ENCODE measurements at places on chromosomes 1 and 21.

DNA sequence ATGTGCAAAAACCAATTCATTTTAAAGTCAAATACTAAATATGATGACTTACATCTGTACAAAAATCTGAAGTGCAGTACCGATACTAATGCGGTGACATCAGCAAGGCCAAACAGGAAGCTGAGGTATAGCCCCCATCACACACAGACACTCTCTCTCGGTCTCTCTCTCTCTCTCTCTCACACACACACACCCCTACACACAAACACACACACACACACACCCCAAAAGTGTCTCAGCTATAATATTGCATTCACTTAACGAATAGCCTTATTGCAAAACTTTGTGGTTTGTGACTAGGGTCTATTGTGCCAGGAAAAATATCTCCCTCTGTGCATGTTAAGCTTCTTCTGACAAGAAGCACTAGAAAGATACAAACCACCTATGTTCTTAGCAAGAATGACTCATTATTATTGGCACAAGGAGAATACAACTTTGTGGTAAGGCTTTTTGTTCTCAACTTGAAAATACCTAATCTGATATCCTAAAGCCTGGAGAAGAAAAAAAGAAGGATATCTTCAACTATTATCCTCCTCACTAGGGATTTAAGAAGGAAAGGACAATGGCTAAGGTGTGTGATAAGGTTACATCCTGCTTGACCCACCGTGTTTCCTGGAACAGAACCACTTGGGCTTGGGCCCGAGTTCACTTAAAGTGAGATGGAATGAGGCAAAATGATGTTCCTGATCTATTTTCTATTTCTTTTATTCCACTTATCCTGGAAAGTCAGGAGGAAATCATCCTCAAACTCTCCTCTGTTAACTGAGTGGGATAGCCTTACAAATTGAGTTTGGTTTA lies 107.1 kb downstream of the NIBAN1 start:
- DNase-seq: no peak

GRCh38 chr1:237556911-237557310 lies 333.8 kb downstream of the ZP4 start:
- DNase-seq: no peak

GRCh38 chr1:24022581-24023361 lies 42.6 kb upstream of the SRSF10 start:
- no peak for DNase-seq

GRCh38 chr1:193322211-193322610 lies 135.8 kb upstream of the B3GALT2 start:
- DNase-seq: no peak

DNA sequence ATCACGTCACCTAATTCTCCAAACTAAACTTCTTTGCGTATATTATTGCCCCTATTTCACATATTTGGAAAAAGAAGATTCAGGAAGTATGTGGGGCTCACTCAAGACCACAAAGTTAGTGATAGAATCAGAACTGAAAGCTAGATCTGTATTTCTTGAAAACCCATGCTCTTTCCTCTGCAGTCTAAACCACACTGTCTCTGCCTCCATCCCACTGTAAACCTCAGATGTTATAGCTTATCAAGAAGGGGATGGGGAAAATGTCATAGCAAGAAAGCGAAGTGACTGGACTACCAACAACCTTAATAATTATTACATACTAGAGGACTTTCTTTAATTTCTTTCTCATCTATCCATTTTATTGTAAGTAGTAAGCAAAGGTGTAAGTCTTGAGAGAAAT lies 257.7 kb upstream of the SGIP1 start:
- no peak for DNase-seq

- no peak for DNase-seq
Observed at GRCh38 chr21:29751473-29752185, 188.2 kb downstream of the GRIK1 start.

- no peak for DNase-seq
Observed at GRCh38 chr1:11514366-11514765, 35.4 kb downstream of the DISP3 start.

DNA sequence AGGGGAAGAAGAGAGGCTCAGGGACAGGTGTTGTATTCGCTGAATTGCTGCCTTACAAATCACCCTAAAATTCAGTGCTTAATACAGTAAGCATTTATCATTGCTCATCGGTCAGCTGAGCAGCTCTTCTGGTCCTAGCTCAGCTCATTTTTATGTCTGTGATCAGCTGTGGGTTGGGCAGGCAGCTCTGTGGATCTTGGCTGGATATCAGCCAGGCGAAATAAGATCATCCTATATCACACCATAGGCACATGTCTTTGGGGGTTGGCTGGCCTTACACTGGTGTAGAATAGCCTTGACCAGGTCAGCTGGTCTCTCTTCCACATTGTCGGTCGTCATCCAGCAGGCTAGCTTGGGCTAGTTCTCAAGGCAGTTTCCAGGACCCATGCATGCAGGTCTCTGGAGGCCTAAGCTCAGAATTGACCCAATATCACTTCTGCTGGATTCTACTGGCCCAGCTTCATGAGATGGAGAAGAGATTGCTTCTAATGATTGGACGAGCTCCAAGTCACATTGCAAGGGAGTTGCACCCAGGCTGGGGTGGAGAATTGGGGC lies 448.6 kb downstream of the KIF26B start:
- DNase-seq: no peak

DNA sequence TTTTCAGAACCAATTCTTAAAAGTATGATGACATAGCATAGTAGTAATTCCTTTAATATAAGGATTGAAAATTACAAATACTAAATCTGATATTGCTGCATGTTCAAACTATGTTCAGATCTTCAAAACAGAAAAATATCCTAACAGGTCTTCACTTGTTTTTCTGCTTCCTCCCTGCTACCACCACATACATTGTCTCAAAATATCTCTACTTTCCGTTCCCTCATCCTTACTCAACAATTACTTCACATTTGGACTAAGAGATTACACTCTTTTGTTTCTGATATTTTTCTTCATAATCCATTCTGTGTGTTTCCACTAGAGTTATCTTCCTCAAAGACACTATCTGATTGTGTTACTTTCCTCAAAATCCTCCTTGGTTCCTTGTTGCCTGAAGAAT lies 125.1 kb downstream of the NEK7 start:
- DNase-seq: no peak

DNA sequence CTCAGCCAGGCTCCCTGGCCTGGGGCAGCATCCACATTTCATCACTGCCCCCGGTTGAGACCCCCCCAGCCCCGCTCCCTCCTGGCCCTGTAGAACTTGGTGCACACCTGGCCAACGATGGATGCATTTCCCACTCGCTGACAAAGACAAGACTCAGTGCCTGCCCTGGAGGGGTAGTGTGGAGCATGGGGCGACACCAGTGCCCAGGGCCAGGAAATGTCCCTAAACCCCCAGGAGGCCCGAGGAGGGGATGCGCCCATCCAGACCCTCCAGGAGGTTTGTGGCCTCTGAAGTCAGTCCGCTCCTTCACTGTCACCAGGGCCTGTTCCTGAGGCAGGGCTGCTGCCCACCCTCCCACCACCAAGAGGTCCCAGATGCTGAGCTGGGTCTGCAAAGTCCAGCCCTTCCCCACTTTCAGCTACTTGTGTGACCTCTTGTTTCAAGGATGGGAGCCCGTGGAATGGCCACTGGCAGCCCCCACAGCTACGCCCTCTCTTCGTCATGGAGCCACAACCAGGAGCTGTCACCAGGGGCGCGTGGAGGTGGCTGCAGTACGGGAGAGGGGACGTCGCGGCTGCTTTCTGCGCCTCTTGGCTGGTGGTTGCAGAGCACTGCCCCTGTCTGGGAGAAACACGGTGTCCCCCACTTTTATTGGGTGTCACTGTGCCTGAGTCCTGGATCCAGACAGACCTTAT lies 35.7 kb downstream of the AJAP1 start:
- DNase-seq: no peak

GRCh38 chr1:31938184-31938975 lies at the start of gene PTP4A2:
Gene PTP4A2 (minus strand): TSS chr1:31938368. CDS start chr1:31919065, 19,303 bp downstream.
- DNase-seq: peak; percentile 88

DNA sequence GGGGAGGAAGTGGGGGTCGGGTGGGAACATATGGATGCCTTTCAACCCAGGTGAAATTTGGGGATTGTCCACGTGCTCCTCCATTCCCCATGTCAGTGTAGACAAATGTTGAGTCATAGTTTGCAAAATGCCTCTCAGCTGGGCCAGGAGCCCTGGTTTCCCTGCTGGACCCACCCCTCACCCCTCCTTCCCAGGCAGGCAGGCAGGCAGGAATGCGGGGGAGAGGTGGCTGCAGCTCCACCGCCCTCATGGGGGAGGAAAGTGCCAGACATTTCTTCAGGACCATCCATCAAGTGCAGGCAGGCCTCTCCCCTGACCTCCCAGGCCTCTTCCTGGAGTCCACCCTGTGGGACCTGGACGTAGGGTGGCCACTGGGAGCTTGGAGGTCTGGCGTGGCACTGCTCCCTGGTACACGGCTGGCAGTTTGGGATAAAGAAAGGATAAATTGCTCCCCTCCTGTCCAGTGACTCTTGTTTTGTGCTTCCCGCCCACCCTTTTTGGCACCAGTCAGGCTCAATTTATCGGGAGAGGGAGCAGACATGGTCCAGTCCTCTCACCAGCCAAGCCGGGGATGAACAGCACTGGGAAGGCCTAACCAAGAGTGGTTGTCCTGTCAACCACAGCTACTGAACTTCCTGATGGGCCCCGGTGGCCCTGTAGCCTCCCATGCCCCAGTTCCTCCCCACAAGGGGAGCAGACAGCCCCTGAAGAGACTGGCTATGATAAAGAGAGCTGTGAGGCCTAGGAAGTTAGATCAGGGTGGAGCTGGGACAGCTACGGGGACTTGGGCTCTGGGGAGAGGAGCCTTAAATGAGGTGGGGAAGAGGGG lies 18.9 kb downstream of the NPR1 start:
- DNase-seq: peak; percentile 76

DNA sequence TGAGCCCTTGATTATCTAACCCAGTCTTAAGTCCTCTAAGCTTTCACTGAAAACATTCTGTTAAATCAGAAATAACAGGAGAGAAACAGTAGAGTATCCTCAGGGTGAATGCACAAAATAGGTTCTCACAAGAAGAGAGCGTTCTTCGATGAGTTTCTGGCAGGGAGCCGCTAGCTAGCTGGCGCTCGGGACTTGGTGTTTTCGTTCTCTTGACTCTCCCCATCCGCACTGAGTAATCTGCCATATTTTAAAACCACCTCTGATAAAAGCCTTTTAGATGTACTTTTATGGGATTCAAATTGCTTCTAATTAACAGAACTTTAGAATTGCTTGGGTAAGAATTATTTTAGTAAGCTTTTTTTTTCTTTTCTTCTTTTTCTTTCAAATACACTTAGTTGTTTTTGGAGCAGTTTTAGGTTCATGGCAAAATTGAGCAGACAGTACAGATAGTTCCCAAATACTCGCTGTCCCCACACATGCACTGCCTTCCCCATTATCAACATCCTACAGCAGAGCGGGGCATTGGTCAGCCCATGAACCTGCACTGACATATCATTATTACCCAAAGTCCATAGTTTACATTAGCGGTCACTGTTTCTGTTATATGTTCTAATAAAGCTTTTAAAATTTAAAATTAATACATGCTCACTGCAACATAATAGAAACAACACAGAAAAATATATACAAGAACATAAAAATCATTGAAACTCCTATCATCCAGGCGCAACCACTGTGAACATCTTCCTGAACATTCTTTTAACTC lies 35.4 kb downstream of the PRDM2 start:
- DNase-seq: no peak

GRCh38 chr1:184888505-184888904 lies 85.8 kb downstream of the NIBAN1 start:
- DNase-seq: no peak

DNA sequence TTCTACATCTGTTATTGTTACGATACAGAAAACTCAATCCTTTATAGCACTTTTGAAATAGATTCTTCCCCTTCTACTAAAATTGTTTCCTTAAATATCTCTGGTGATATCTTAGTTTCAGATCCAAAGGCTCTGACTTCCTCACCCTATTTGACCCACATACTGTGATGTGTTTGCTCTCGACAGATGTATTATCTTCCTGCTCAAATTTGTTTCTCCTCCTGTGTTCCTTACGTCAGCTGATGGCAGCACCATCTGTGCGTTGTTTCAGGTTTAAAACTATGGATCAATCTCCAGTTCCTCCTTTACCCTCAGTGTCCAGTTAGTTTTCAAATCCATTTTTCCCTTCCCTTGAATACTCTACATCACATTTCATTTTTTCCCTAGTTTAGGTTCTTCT lies 274.4 kb downstream of the RYR2 start:
- no peak for DNase-seq

- no peak for DNase-seq
Observed at GRCh38 chr1:222583079-222583478, 6.7 kb downstream of the TAF1A start.

- DNase-seq: no peak
Observed at GRCh38 chr21:46500224-46500861, 41.7 kb downstream of the DIP2A start.

DNA sequence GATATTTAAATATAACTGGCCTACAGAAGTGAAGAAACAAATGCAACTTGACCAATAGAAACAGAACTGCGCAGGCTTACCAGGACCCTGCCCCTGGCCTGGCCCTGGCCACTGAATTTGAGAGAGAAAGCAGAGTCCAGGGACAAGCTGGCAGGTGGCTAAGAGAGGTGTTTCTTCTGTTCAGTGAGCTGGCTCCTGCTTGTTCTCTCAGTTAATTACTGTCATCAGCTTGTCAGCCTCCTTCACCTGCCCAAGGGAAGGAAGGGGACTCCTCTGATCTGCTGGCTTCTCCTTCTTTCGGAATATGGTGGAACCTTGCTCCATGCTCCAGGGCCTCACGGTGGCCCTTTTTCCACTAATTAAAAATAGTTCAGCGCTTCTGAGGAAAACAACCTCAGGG lies 388.4 kb downstream of the DISC1 start:
- no peak for DNase-seq

DNA sequence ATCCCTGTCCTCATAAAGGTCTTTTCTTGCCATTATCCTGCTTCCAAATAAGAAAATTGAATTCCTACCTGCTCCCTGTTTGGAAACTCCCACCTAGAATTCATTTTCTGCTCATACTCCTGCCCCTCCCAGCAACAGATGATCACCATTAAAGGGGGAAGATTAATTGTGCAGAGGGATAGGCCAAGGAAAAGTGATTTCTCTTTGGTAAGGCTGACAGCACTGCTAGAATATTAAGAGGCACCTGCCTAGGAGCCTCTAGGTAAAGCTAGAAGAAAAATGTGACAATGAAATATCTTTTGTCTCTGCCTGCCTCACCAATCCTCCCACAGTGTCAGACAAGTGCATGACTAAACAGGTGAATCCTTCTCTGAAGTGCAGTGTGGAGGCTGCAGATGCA lies 77.0 kb upstream of the SPATA6 start:
- no peak for DNase-seq

All from BE2C (cell line).